ELF-1 (cell line): ENCODE measurements at places on chromosomes 7 and 10.

DNA sequence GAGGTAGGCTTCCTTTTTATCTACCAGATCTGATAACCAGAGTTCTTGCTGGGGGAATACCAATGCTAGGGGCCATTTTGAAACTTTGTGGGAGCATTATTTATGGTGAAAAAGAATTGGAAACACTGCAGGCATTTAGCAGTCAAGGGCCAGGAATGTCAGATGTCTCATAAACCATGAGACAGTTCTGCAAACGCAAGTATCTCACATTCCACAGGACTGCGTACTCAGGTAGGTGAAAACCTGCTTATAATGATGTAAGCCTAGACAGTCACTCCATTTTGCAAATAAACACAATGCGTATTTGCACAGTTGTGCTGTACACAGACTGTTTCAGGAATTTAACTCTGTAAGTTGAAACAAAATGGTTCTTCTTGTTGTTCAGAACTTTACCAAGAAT is 33.9 kb downstream of the ECHDC3 start:
- no peak for DNase-seq

DNA sequence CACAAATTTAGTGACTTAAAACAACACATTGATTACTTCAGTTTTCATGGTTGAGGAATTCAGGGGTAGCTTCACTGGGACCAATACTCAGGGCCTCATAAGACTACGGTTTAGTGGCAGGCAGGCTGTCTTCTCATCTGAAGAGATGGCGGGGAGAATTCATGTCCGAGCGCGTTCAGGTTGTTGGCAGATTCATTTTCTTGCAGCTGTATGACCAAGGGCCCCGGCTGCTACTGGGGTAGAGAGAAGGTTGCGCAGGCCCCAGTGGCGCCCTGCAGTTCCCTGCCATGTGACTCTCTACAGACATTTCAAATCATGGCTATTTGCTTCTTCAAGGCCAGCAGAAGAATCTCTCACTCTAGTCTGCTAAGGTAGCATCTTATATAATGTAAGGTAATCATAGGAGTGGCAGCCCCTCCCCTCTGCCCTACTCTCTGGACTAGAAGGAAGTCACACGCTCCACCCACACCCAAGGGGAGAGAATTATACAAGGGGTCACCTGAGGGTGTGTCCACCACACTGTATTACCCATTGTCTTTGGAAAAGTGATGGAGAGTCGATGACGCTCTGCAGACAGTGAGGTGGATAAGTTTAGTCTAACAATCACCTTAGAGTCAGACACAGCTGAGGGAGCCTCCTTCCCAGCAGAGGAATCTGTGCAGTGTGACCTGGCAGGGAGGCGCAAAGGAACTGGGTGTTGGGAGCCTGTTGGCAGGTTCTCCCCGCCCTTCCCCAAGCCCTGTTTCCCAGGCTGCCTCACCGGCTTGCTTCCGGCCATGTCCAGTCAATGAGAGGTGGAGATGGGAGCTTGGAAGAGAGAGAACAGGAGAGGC is 35.7 kb upstream of the PLEKHA1 start:
- DNase-seq = no peak

DNA sequence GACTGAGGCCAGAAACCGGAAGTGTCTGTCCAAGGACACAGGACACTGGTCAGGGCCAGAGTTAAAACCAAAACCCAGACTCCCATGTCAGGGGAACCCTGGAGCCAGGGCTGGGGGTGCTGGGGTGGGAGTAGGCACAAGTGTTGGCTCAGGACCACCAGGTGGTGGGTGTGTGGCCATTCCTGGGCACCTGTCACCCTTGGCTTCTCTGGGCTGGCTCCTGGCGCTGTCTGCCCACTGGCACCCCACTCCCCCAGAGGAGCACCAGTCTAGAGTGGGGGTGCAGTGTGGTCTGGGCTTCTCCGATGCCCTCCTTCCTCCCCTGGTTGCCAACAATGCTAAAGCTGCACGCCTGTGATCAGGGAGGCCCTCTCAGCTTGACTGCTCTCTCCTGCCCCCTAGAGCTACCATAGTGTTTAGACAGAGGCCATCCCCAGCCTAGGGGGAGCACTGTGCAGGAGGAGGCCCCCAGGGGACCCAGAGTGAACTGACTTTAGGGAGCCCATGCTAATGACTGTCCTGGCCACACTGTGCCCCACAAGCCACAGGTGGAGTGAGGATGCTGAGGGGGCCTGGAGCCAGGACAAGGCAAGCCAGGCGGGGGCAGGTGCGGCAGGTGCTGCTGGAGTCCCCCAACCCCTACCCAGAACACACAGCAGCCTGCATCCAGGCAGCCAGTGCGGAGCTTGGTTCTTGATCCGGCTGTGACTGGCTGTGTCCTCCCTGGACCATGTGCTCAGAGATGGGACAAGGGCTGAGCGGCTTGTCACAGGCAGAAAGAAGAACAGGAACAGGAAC is 11.0 kb downstream of the RASGEF1A start:
- peak; percentile 62 for DNase-seq

DNA sequence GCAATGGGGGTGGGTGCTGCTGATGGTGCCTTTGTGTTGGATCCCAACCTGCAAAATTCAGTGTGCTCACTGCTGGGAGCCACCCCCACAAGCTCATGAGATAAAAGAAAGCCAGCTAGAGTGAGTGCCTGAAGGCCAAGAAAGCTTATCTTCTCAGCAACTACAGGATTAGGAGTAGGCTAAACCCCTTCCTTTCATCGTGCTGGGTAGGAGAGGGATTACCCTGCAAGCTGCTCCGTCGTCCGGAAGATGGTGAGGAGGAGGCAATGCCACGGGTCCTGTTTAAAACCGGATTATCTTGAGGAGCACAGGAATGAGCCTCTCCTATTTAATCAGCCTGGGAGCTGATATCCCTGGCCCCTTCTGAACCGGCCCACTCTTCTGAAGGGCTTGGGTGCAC is 258.0 kb downstream of the GALNT17 start:
- DNase-seq = peak; percentile 41

- no peak for DNase-seq
These were observed 257.1 kb downstream of the KLF6 start for GRCh38 chr10:3527869-3528268.

DNA sequence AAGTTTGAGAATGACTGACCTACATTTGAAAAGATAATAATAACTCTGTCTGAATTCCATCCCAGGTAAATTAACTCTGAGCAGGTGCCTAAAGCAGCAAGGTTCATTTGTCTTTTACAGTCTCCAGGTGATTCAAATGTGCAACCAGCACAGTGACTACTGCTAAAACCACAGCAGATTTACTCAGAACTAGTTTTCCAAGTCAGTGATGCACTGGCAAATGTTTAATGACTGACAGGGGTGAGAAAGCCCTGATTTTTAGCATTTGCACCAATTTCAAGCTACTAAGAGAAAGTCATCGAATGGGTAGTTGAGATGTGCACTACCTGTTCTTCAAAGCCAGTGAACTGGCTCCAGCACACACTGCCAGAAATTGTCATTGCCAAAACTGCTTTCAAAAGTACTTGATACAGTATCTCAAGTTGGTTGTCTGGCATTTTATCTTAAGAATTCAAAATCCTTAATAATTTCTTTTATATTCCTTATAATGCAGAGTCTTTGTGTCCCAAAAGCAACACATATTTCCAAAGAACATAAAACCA is 60.3 kb downstream of the ATOH7 start:
- DNase-seq = no peak

- no peak for DNase-seq
These were observed 126.5 kb downstream of the ARID5B start for GRCh38 chr10:62027841-62028501.

GRCh38 chr7:139182363-139182762 is 48.7 kb upstream of the UBN2 start:
- DNase-seq = peak; percentile 7

DNA sequence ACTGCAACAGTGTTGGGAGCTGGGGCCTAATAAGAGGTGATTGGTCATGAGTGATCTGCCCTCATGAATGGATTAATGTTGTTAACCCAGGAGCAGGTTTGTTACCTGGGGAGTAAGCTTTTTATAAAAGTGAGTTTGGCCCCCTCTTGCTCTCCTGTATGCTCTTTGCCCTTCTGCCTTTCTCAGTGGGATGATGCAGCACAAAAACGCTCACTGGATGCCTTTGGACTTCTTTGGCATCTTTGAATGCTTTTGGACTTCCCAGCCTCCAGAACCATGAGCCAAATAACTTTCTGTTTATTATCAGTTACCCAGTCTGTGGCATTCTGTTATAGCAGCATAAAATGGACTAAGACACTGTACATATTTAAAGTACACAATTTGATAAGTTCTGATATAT is 48.5 kb downstream of the CCDC71L start:
- no peak for DNase-seq

DNA sequence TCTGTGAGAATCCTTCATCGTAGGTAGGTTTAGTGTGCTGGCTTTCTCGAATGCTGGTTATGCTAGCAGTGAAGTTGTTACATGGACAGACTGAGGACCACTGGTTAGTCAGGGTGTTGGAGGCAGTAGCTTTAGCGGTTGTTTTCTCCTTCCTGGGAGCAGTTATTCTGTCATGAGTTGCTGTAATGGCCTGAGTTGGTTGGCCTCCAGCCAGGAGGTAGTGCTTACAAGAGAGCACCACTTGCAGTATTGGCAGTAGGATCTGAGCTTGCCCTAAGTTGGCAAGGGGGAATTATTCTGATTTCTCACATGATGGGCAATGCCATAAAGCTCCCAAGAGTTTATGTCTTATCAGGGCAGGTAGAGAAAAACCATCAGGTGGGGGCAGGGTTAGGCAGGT is 58.0 kb downstream of the IPMK start:
- no peak for DNase-seq

GRCh38 chr10:49167425-49168170 is 20.6 kb downstream of the TMEM273 start:
- no peak for DNase-seq

DNA sequence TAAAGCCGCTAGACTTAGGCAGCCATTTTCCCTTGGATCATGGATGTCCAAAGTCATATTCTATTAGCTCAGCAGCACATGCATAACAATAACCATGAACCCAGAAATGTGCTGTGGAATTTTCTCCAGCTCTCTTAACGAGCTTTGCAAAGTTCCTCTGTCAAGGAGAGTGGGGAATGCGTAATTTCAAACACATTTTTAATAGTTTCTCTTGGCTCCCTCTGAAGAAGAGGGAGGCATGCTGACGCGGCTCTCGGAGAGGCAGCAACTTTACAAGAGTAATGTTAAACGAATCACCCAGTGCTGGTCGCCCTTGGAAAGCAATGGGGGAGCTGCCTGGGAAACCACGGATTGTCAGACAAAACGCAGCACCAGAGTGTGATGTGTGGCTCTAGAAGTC is 114.8 kb downstream of the RAB18 start:
- no peak for DNase-seq

GRCh38 chr10:35561715-35562114 is 43.4 kb upstream of the GJD4 start:
- DNase-seq = no peak

DNA sequence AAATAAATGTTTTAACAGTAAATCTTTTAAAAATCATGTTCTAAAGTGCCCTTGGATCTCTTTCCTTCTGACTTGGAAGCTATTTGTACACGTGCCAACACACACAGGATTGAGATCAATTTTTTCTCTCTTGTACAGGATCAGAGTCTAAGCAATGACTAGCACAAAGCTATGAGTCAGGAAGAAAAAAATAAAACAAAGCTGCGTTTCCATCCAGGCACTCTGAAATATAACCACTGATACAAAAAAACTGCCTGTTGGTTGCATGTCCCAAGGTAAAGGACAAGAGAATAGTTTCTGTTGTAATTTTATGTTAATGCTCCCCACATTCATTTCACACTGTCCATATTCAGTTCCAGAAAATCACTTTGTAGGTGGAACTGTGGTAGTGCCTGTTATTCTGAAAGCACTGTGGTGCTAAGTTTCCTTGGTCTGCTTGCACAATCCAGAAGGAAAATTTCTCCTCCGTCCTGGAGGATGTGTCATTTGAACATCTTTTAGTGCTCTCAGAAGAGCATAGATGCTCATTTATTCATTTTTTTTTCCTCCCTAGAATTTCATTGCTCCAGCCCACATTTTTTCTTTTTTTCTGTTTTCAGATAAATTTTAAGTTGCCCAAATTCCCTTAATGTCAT is 113.4 kb downstream of the PLXDC2 start:
- DNase-seq = no peak
